ENCODE measurements at places on chromosomes 2 and 18. TPM values are rescaled to one million over a fixed set of nuclear protein-coding genes. Genes with fewer than 3 reads are reported as not detected.

The IL36RN gene
- total RNA-seq: not detected

The TTR gene
- total RNA-seq: not detected

DNA sequence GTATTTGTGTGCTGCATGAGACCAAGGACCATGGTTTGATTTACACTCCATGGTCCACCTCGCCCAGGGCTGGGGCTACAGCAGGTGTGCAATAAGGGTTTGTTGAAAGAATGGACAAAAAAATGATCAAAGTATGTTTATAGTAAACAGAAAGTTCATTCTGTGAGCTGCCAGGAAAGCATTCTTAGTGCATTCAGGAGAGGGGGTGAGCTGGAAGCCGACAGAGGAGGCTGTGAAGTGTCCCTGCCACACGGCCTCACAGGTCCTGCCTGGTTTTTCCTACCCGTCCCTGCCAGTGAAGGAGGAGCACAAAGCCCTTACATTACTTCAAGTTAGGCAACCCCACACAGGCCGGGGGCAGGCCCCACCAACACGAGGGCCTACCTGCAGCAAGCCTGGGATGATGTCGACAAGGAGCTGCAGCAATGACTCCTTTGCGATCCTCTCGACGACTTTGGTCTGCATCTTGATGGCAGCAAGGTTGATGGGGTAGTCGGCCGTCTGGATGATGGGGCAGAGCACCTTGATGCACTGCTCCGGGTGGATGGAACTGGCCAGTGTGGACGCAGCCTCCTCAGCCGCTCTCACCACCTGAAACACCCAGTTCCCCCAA, 63.2 kb upstream of the TFCP2L1 start:
- ATAC-seq: no peak

DNA sequence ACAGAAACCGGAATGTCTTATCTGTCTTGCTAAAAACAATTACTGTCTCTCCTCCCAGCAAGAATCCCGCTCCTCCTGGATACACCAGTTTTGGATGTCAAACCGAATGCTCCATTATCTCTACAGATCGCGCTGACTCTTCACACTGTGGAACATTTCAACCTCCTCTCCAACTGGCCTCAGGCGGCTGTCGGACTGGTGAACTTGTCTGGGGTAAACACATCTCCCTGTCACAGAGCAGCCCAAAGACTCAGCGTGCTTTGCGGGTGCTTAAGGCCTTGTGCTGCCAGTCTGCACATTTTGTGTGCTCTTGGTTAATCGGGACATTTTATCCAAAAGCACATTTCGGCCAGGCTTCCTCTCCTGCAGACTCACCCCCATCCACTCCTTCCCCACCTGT, 173.1 kb downstream of the ICOS start:
- no peak for ATAC-seq

The SCG2 gene
- 8.4 TPM for total RNA-seq

DNA sequence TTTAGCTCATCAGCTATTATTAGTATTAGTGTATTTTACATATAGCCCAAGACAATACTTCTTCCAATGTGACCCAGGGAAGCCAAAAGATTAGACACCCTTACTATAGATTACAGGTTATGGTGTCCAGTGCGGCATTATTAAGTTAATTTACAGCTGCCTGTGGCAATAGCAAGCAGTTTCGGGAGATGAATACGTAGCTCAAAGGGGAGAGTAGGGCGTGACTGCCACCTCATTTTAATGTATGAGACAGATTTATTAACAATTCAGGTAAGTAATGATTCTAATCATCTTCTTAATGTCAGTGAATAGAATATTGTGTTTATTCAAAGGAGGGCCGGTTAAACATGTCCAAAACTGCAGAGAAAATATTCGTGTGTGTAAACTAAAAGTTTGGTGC, 6.8 kb upstream of the DSG3 start:
- no peak for ATAC-seq

GRCh38 chr2:236193026-236193425, 24.8 kb upstream of the GBX2 start:
- no peak for ATAC-seq

The REG3A gene
- total RNA-seq: not detected

The CPO gene
- 1.9 TPM for total RNA-seq

- ATAC-seq: no peak
These were observed 99.8 kb upstream of the RAB6C start for GRCh38 chr2:129879614-129880180.

- ATAC-seq: no peak
These were observed 102.9 kb downstream of the CLIP4 start for GRCh38 chr2:29218071-29218470.

The ABCG8 gene
- total RNA-seq: 0.12 TPM

The LIMS2 gene
- 146 TPM for total RNA-seq

The FAP gene
- 12.1 TPM for total RNA-seq

The SP9 gene
- total RNA-seq: not detected

GRCh38 chr2:235661952-235662351, 168.1 kb downstream of the AGAP1 start:
- no peak for ATAC-seq

DNA sequence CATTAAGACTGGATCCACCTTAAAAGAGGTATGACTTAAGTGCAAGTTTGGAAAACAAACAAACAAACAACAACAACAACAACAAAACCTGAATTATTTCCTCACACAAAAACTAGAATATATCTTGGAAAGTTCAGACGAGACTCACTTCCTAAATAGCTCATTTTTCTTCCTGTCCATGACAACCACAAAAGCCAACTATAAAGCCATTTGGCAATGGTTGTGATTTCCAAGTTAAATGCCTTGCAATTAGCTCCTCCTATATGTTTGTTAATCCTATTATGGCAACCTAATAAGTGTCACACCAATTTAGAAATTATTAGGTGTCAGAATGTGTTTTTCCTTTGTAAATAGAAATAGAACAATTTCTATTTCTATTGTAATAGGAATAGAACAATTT, 91.6 kb upstream of the ARL5A start:
- ATAC-seq: no peak

- ATAC-seq: no peak
These were observed 231.8 kb downstream of the KCNS3 start for GRCh38 chr2:18110222-18110621.

The FAM117B gene
- total RNA-seq: 3.6 TPM

DNA sequence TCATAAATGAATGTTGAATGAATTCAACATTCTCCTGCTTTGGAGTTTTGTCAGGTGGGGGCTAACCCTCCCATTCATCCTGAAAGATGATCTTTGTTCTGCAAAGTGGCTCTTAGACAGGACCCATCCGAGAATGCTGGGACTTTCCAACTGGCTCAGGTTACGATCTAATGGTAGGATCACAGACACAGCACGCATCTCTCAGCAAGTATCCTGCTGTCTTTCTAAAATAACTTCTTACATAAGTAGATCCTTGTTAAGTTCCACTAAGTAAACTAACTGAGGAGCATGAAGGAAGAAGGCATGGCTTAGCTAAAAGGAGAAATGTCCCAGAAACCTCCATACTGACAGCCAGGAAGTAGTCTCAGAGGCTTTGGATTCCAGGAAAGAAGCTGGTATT, 23.7 kb downstream of the CYP27A1 start:
- ATAC-seq: peak; percentile 33

The CRACDL gene
- total RNA-seq: 1.2 TPM

DNA sequence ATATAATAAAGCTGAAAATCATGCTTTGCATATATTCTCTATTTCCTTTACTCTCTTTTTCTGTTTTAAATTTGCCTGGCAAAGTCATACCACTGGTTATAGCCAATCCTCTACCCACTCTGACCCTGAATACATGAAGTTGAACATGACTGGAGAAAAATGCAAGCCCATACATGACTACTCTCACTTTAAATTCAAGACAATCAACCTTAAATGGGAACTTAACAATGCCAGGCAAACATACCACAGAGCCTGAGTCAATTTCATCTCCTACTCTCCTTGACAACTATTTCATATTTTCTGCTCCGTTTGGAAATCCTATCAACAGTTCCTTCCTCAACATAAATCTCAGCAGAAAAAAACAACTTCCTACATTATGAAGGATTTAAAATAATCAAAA, 22.6 kb downstream of the RAD51AP2 start:
- ATAC-seq: no peak

The ANKRD29 gene
- 11.6 TPM for total RNA-seq

The FAM110C gene
- total RNA-seq: 0.93 TPM

The DAPL1 gene
- not detected for total RNA-seq

- ATAC-seq: no peak
These were observed 14.0 kb downstream of the ITGA4 start for GRCh38 chr2:181471226-181471625.

GRCh38 chr2:170206246-170206645, 28.3 kb downstream of the MYO3B start:
- no peak for ATAC-seq

The COL5A2 gene
- total RNA-seq: 57.3 TPM

GRCh38 chr2:161159456-161160225, 587 bp upstream of the TANK start:
- no peak for ATAC-seq

The CROCC2 gene
- total RNA-seq: not detected

The PSMA8 gene
- total RNA-seq: not detected

GRCh38 chr18:51617572-51618260, 420.2 kb upstream of the MEX3C start:
- no peak for ATAC-seq

The REG1B gene
- not detected for total RNA-seq

The PLB1 gene
- total RNA-seq: 14.5 TPM

- ATAC-seq: no peak
These were observed 1.1 kb downstream of the CNDP2 start for GRCh38 chr18:74497324-74497676.

The FAM124B gene
- 3.4 TPM for total RNA-seq

DNA sequence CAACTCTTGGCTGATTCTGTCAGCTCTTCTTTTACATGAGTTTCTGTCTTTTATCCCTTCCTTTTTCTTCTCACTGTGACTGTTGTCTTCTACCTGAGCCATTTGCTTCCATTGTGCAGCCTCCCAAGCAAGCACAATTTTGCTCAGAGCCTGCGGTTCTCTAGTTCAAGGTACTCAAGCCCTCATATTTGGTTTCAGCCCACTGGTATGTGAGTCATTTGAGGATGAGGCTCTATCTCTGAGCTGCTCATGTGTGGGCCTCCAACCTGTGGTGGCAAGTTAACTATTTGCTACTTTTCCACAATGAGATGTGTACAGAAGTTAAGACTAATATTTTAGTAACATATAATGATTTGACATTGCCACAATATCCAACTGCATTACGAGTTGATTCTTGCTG, 183.0 kb downstream of the PHLPP1 start:
- no peak for ATAC-seq

The SERPINB11 gene
- total RNA-seq: not detected

The GPR35 gene
- total RNA-seq: 2.0 TPM

The LDAH gene
- 10.5 TPM for total RNA-seq

GRCh38 chr2:199228887-199229819, 228.6 kb downstream of the SATB2 start:
- ATAC-seq: no peak

The TMEM182 gene
- total RNA-seq: 0.67 TPM

All from gastroesophageal sphincter (tissue), 4 donors.